ENCODE measurements at places on chromosomes 12 and 14.

DNA sequence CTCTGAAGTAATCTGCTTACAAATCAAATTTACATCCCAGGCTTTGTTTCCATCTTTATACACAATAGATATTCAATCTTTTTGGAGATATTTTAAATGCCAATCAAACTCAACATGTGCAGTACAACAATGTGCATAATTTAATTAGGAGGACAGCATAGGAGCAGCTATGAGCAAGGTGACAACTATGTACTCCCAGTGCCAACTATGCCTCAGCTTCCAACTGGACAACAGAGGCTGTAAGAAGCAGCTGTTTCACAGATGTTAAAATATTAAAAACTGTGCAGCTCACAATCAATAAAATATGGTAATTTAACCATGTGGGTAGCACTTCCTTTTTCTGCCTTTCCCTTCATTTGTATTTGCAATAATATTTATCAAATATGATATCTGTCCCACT is 99.9 kb downstream of the ST8SIA1 start:
- no peak for DNase-seq

DNA sequence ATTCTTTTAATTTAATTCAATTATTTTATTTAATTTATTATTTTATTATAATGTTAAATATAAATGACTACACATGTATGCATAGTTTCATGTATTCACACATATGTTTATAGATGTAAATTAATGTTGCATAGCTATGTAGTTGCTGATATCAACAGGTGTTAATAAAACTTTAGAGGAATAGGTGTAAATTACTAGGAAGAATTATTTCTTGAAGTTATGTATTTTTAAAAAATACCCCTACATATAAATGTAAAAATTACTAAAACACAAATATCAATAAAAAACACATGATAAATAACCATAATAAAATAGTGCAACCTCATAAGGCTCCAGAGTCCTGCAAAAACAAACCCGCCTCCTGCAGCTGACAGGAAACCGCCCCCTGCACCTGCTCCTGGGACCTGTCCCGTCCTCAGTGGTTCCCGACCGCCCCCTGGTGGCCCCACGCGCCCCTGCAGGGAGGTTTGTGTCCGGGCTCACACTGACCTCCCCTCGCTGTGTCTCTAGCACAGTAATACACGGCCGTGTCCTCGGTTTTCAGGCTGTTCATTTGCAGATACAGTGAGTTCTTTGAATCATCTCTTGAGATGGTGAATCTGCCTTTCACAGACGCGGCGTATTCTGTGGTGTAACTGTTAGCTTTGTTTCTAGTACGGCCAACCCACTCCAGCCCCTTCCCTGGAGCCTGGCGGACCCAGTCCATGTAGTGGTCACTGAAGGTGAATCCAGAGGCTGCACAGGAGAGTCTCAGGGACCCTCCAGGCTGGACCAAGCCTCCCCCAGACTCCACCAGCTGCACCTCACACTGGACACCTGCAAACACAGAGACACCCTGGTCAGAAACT is 1264.0 kb downstream of the TMEM121 start:
- no peak for DNase-seq

GRCh38 chr12:9797722-9798619 is 29.3 kb upstream of the KLRF1 start:
- DNase-seq, result no peak

DNA sequence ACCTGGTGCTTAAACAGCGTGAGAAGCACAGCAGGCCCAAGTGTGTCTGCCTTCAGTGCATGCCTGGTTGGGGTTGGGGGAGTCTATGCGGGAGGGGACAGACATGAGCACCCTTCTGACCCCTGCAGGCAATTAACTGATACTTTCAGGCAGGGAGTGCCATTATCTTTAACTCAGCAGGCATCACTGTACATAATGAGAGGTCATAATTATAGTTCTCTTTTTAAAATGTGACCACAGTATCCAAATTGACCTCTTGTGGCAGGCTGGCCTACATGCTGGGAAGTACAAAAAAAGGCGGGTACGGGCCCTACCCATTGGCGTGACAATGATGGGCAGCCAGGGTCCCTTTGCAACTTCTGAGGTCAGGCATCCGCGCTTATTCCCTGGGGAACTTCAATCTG is 209.1 kb downstream of the FOXN3 start:
- no peak for DNase-seq

DNA sequence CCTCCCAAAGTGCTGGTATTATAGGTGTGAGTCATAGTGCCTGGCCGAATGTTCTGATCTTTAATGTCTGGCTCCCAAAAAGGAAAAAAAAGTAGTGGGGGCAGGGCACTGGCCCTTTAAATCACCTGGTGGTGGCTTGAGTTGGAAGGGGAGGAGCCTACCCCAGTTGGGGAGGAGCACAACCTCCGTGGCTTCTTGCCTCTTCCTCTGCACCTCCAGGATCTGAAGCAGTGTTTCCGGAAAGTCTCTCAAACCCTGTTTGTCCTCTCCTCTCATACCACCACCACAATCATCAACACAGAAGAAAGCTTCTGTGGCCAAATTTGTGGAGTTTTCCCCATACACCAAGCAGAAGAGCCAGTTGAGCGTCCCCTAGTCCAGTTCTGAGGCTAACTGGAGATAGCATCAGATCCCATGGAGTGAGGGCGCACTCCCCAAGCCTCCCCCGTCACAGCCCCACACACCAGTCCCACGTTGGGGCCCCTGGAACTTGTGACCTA is 24.3 kb upstream of the RCOR1 start:
- no peak for DNase-seq

DNA sequence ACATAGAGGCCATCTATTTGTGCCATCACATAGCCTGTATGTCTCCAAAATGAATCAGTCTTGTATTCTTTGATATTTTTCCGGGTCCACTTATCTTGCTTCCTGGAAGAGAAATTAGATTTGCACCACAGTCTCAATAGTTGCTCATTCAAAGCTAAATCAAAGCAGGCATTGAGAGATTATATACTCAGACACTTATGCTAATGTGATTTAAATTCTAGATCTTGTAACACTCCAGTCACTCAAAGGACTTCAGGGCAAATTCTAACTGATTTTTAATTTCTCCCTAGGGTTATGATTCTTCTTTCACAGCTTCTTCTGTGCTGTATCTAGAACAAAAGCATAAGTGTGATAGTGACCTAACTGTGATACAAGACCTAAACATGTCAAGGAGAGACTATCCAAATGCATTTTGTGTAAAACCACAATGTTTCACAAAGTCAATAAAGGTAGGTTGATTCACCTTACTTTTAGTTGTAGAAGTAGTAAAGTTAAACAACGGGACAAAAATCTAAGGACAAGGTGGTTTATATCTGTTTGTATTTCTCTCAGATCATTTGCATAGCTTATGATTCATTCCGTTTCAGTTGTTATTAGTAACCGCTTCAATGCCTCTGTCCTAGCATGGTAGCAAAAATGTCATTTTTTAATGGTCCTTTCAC is 26.8 kb downstream of the PLBD1 start:
- no peak for DNase-seq

DNA sequence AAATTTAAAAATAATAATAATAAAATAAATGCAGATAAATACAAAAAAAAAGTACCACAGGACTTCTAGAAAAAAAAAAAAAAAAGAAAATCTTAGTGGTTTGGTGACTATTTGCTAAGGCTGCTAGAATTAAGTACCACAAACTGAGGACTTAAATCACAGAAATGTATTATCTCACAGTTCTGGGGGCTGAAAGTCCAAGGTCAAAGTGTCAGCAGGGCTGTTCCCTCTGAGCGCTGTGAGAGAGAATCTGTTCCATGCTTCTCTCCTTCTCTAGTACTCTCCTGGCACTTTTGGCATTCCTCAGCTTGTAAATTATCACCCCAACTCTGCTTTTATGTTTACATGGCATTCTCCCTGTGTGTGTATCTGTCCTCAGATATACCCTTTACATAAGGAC is 101.2 kb downstream of the IPO8 start:
- no peak for DNase-seq

DNA sequence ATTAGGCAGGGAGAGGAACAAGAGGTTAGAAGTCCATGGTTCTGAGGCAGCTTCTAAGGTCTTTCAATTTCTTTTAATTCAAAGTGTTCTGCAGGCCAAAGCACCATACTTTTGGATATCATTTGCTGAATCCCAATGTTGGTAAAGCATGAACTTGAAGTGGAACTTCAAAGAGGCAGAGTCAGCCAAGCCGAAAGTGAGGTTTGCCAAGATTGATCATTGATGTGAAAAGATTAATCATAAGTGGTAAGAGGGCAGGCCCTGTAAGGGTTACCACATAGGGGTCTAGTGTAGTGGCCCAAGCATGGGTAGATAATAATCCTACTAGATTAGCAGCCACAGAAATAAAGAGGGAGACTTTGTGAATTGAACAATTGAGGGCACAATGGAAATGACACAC is 191.7 kb upstream of the DIO2 start:
- DNase-seq, result no peak

GRCh38 chr14:76828339-76829012 is 2.3 kb downstream of the LRRC74A start:
- DNase-seq, result no peak

DNA sequence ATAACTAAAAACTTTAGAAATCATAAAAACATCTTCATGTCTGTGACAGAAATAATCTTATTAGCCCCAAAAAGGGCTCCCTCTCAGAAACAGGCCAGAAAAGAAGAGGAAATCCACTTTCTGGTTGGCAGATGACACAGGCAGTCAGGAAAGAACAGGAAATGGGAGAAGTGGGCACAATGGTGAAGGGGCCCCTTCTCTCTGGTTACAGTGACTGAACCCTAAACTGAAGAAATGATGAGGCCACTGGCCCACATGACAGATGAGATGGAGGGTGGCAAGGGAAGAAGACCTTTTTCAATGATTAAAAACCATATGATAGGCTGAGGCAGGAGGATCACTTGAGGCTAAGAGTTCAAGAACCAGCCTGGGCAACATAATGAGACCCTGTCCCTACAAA is 21.1 kb downstream of the TCTN1 start:
- DNase-seq, result no peak

DNA sequence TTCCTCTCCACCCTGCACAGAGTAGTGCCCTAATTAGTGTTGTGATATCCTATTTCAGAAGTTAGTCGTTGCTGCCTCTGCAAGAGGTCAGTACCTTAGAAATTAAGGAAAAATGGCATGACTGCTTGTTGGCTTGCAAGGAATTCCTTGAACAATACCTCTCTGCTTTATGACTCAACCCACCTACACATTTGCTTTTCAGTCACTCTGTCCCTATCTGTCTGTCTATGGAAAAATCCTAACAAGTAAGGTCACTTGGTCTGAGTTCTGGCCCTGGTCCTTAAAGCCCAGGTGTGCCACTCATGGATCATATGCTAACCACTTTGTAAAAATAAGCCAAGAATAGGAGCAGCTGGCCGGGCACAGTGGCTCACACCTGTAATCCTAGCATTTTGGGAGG is 116.4 kb upstream of the ATF1 start:
- no peak for DNase-seq

- DNase-seq, result no peak
Measured at GRCh38 chr12:18683327-18684013, 54.3 kb downstream of the PLCZ1 start.

DNA sequence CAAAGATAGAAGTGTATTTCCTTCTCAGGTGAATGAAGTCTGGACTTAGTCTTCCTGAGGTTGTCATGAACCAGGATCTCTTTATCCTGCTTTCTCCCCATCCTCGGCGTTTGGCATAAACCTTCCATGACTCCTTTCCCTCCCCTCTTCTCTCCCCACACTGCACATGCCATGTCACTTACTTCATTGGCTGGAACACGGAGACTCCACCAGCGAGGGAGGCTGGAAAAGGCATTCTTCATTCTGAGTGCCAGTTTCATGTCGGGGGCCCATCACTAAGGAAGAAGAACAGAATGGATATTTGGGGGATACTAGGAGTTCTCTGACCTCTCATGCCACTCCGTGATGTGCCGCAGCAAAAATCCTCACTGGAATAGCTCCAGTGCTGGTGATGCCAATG is 105.6 kb downstream of the VCPKMT start:
- no peak for DNase-seq

GRCh38 chr14:90443161-90444076 is 46.6 kb downstream of the CALM1 start:
- DNase-seq, result no peak

- DNase-seq, result no peak
Measured at GRCh38 chr12:74539261-74539660, 1.6 kb downstream of the ATXN7L3B start.

- no peak for DNase-seq
Measured at GRCh38 chr12:104769144-104769561, 188.9 kb downstream of the SLC41A2 start.

- no peak for DNase-seq
Measured at GRCh38 chr12:27081668-27082111, 688 bp downstream of the C12orf71 start.

- DNase-seq, result peak; percentile 68
Measured at GRCh38 chr12:95601091-95601961, 50.0 kb upstream of the USP44 start.

- no peak for DNase-seq
Measured at GRCh38 chr12:116215023-116215422, 62.5 kb downstream of the MED13L start.

GRCh38 chr14:21405097-21405496 is 21.3 kb upstream of the SUPT16H start:
- DNase-seq, result no peak

- DNase-seq, result no peak
Measured at GRCh38 chr12:112103758-112104503, 4.7 kb downstream of the NAA25 start.

GRCh38 chr12:116852303-116852702 is 28.9 kb downstream of the HRK start:
- no peak for DNase-seq

GRCh38 chr14:53735916-53736315 is 220.7 kb downstream of the BMP4 start:
- no peak for DNase-seq

DNA sequence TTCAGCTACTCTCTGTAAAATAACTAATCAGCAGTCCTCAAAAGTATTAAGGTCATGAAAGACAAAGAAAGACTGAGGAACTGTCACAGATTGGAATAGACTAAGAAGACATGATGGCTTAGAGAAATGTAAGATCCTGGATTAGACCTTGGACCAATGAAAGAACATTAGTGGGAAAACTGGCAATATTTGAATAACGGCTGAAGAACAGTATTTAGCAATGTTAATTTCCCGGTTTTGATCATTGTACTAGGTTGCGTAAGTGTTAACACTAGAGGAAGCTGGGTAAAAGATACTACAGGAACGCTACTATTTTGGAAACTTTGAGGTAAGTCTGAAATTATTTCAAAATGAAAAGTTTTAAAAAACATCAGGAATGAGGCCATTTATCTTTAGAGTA is 98.8 kb upstream of the RESF1 start:
- DNase-seq, result no peak

- no peak for DNase-seq
Measured at GRCh38 chr12:116455540-116456329, 103.4 kb upstream of the MAP1LC3B2 start.

GRCh38 chr12:70044167-70044566 is 199.1 kb upstream of the CNOT2 start:
- DNase-seq, result no peak

Measured in NCI-H446 treated with DMSO at 0.1 percent for 48 hours (cell line).